ENCODE measurements at places on chromosomes 6 and 20. TPM values are rescaled to one million over a fixed set of nuclear protein-coding genes. Genes with fewer than 3 reads are reported as not detected.

DNA sequence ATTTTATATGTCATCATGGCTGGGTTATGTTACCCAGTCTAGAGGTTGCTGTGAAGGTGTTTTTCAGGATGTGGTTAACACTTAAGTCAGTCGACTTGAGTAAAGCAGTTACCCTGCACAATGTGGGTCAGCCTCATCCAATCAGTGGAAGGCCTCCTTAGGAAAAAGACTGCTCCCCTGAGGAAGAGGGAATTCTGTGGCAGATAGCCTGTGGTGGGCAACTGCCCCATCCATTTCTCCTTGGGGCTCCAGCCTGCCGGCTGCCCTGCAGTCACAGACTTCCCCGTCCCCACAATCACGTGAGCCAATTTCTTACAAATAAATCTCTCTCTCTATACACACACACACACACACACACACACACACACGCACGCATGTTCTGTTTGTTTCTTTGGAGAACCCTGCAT is 34.5 kb upstream of the MPC1 start:
- H3K27ac ChIP-seq = no peak overlapping the region
- H3K4me3 ChIP-seq = no peak overlapping the region
- DNase-seq = no peak
- no peaks in the 10 kb centered on the region for H3K36me3 ChIP-seq
- no peaks in the 10 kb centered on the region for H3K4me1 ChIP-seq

DNA sequence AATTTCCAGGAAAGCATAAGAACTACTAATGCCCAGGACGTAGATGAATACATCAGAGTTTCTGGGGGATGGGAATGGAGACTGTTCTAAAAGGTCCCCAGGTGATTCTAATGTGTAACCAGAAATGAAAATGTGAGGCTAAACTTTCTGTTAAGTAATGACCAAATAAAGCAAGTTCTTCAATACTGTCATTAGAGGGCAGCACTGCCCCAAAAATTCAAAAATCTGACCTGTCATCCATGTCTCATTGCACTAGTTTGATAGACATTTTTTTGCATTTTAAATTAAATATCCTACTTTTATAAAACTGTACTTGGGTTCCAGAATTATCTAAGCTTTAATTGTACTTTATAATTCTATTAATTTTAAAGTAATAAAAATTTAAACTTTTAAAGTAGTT is 94.9 kb downstream of the RFX6 start:
- H3K4me1 ChIP-seq = no peaks in the 10 kb centered on the region
- no peak overlapping the region for H3K4me3 ChIP-seq
- no peaks in the 10 kb centered on the region for H3K36me3 ChIP-seq
- H3K27ac ChIP-seq = no peak overlapping the region
- peak; percentile 14 for DNase-seq
- H3K27me3 ChIP-seq = no peaks in the 10 kb centered on the region

GRCh38 chr6:170089963-170090362 is 200.9 kb downstream of the DLL1 start:
- no peaks in the 10 kb centered on the region for H3K4me1 ChIP-seq

DNA sequence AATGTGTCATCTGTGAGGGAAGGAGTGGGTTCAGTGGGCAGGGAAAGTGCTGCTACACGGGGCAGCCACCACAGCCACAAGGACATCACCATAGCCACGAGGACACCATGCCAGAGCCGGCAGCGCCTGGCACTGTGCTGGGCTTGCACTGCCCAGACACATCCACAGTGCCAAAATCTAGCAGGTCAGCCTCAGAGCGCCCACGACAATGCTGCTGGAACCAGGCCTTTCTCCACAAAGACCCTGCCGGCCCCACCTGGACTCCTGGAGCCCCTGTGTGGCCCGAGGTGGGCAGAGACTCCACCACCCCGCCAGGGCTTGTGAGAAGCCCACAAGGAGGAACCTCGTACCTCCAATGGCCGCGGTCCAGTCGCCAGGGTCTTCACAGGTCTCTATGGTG is 18.6 kb upstream of the HELZ2 start:
- no peak overlapping the region for H3K4me3 ChIP-seq
- peaks cover 28% of the 10 kb centered on the region for H3K36me3 ChIP-seq
- no peak overlapping the region for H3K27ac ChIP-seq
- H3K27me3 ChIP-seq = no peaks in the 10 kb centered on the region

DNA sequence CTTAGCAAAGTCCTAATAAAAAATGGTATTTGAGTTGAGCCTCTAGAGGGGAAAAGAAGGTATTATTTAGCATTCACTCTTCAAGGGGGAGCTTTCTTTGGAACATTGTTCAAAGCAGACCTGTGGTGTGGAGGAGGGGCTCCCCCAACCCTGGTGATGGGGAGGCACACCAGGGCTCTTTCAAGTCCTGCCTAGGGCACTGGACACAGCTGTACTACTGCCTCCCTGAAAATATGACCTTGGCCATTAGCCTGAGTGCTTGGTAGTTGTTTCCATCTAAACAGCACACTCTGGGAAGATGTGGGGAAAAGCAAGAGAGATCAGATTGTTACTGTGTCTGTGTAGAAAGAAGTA is 215.1 kb upstream of the CNR1 start:
- DNase-seq = peak; percentile 48
- H3K4me1 ChIP-seq = peaks cover 34% of the 10 kb centered on the region
- no peak overlapping the region for H3K27ac ChIP-seq
- no peaks in the 10 kb centered on the region for H3K36me3 ChIP-seq
- H3K4me3 ChIP-seq = no peak overlapping the region
- H3K27me3 ChIP-seq = no peaks in the 10 kb centered on the region

- no peak overlapping the region for H3K27ac ChIP-seq
- no peaks in the 10 kb centered on the region for H3K27me3 ChIP-seq
- DNase-seq = no peak
- H3K4me3 ChIP-seq = no peak overlapping the region
Measured at GRCh38 chr20:39758876-39759275, 796.7 kb downstream of the DHX35 start.

DNA sequence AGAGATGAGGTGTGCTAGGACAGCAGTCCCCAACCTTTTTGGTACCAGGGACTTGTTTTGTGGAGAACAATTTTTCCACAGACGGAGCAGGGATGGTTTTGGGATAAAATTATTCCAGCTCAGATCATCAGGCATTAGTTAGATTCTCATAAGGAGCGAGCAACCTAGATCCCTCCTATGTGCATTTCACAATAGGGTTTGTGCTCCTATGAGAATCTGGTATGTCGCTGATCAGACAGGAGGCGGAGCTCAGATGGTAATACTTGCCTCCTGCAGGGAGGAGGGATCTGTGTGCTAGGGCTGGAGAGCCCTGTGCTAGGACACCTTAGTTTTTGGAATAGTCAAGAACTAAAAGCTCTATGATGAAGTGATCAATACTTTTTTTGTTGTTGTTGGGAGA is 2.5 kb downstream of the SMIM13 start:
- no peak for DNase-seq
- H3K4me1 ChIP-seq = peaks cover 9% of the 10 kb centered on the region
- H3K36me3 ChIP-seq = no peaks in the 10 kb centered on the region
- H3K4me3 ChIP-seq = no peak overlapping the region

- no peak overlapping the region for H3K27ac ChIP-seq
- peak; percentile 81 for DNase-seq
- no peaks in the 10 kb centered on the region for H3K36me3 ChIP-seq
- no peaks in the 10 kb centered on the region for H3K4me1 ChIP-seq
Measured at GRCh38 chr20:54649511-54649962, 174.1 kb downstream of the DOK5 start.

- H3K36me3 ChIP-seq = no peaks in the 10 kb centered on the region
- H3K4me3 ChIP-seq = no peak overlapping the region
- H3K27me3 ChIP-seq = no peaks in the 10 kb centered on the region
- H3K4me1 ChIP-seq = no peaks in the 10 kb centered on the region
- no peak for DNase-seq
Measured at GRCh38 chr6:43393602-43394001, 24.2 kb upstream of the ZNF318 start.

DNA sequence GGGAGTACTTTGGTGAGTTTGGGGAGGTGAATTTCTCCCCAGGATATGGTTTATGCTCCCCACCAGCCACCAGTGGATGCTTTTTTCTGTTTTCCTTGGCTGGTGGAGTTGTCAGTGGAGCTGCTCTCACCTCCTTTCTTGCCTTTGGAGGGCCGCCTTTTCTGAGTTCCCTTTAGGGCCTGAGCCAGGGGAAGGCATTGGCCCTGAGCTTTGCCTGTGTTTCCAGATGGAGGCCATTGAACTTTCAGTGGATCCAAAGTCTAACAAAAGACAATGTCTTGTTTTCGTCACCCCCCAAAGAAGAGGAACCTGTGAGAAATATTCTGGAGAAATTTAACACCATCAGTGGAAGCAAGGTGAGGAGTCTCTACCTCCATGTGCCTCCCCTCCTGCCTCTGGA is 4.4 kb upstream of the TMEM14A start:
- no peak for DNase-seq
- H3K27me3 ChIP-seq = no peaks in the 10 kb centered on the region
- no peak overlapping the region for H3K4me3 ChIP-seq

DNA sequence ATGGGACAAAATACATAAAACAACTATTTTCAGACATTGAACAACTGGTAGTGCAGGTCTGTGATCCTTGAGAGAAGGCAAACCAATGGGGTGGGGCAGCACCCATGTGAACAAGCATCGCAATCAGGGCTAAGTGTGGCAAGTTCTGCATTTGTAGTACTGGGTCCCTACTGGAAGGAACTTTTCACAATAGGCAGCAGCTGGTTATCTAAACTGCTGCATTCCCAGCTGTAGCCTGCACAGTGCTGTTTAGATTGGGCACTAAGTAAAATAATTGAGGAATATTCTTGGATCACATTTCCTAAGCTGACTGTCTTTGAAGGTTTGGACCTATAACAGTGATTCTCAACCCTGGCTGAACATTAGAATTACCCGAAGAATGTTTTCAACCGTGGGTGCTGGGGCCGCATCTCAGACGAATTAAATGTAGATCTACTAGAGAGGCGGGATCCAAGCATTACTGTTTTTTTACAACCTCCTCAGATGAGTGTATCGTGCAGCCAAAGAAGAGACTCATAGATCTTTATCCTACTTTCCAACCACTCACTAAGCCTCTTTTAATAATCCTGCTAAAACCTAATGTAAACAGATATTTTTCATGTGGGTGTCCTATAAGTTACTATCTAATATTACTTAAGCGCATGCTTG is 12.4 kb upstream of the MAP3K4 start:
- no peak overlapping the region for H3K27ac ChIP-seq
- H3K36me3 ChIP-seq = no peaks in the 10 kb centered on the region
- no peaks in the 10 kb centered on the region for H3K4me1 ChIP-seq
- no peaks in the 10 kb centered on the region for H3K27me3 ChIP-seq
- no peak overlapping the region for H3K4me3 ChIP-seq
- no peak for DNase-seq

DNA sequence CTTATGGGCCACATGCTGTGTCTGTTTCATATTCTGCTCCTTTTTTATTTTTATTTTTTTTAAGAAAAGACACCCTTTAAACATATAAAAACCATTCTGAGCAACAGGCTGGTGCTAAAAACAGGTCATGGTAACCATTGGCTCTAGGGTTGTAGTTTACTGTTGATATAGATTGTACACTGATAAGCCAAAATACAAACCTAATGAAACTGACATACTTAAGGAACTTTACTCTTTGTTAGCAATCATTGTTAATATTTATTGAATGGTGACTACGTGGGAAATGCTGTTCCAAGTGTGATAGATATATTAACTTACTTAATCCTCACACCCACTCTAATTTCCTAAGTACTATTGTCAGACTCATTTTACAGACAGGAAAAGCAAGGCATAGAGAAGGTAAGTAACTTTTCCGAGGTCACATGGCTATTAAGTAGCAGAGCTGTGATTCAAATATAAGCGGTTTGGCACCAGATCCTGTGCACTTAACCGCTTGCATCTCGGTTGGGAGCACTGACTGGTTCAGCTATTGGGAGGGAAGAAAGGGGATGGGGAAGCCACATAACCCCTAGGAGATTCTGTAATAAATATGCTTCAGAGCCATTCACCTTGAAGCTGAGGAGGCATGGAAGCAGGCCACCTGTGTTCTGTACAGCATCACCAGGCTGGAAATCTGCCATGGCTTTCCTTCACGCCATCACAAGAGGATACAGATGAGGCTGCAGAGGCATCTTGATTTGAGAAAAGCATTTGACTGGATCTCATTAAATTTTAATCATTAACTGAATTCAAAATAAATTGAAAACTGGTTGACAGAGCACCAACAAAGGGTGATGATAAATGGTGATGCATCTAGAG is 4.9 kb downstream of the TRAF3IP2 start:
- H3K27ac ChIP-seq = peak overlapping the region; percentile 95
- H3K27me3 ChIP-seq = no peaks in the 10 kb centered on the region
- peaks cover 38% of the 10 kb centered on the region for H3K4me1 ChIP-seq
- no peaks in the 10 kb centered on the region for H3K36me3 ChIP-seq
- no peak overlapping the region for H3K4me3 ChIP-seq

- no peak for DNase-seq
- peaks cover 15% of the 10 kb centered on the region for H3K4me1 ChIP-seq
- no peak overlapping the region for H3K27ac ChIP-seq
- H3K27me3 ChIP-seq = no peaks in the 10 kb centered on the region
Measured at GRCh38 chr6:130675072-130675471, 152.1 kb upstream of the SMLR1 start.

DNA sequence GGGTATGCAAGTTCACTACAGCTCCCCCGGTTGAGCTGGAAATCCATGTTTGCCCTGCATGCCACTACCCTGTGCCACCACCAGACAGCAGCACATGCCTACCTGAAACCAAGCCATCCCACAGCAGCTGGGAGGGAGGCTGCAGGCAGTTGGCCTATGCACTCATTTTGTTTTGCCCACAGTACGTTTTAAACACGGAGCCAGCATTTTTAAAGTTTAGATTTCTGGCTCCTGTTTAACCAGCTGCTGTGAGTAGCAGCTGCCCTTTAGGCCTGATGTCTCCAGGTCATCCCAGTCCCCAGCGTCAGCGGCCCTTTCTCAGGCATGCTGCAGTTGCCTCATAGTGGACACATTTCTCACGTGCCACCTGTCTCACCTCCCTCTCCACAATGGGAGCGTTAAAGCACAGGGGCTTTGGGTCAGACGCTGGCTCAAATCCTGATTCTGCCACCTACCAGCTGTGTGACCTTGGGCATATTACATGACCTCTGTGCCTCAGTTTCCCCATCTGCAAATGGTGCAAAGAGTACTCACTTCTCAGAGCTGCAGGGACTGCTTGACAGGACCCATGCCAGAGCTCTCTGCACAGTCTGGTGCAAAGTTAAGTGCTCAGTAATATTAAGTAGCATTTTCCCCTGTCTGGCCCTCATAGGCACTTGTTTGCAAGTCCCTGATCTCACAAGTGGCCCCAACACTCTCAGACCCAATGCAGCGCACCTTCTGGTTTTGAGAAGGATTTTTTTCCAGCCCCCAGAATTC is 8.2 kb upstream of the UBE2V1 start:
- H3K4me3 ChIP-seq = no peak overlapping the region
- peaks cover 2% of the 10 kb centered on the region for H3K4me1 ChIP-seq
- peak overlapping the region; percentile 62 for H3K27ac ChIP-seq
- DNase-seq = peak; percentile 88
- no peaks in the 10 kb centered on the region for H3K27me3 ChIP-seq

GRCh38 chr6:152124429-152125074 is 317.1 kb downstream of the ESR1 start:
- H3K4me3 ChIP-seq = no peak overlapping the region
- peaks cover 9% of the 10 kb centered on the region for H3K4me1 ChIP-seq
- H3K27ac ChIP-seq = no peak overlapping the region
- H3K36me3 ChIP-seq = peaks cover 30% of the 10 kb centered on the region

Gene DACT2
- polyA plus RNA-seq = 3.7 TPM

Gene ADGB
- polyA plus RNA-seq = not detected

Gene TMEM200A
- 80.6 TPM for polyA plus RNA-seq

Gene SMIM28
- polyA plus RNA-seq = not detected

Gene DDX39B
- polyA plus RNA-seq = 968 TPM

Gene ZSCAN12
- 6.0 TPM for polyA plus RNA-seq

Measured in adrenal gland (tissue), 19 donors.